ENCODE measurements at places on chromosomes 4 and X. TPM values are rescaled to one million over a fixed set of nuclear protein-coding genes. Genes with fewer than 3 reads are reported as not detected.
A peak's percentile ranks its signal among the peaks of the same experiment; 100 is the strongest.

DNA sequence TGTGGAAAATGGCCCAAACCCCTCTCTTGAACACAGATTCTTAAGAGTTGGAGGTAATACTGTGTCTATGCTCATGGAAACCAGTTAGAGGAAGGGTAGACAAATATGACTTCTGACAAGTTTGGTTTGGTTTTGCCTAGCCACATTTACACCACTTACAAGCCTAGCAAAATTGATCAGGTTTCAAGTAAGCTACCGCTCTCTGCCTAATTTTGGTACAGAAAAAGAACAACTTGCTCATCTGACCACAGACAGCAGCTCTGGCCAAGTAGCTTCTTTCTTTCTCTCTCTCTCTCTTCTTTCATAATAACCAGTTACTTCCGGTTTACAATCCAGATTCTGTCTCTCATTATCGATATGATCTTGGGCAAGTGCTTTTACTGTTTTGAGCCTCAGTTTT lies 260.0 kb downstream of the GLUD2 start:
- DNase-seq: no peak

- DNase-seq: peak; percentile 42
These were observed 36.5 kb downstream of the ERVMER34-1 start for GRCh38 chr4:52714597-52715254.

DNA sequence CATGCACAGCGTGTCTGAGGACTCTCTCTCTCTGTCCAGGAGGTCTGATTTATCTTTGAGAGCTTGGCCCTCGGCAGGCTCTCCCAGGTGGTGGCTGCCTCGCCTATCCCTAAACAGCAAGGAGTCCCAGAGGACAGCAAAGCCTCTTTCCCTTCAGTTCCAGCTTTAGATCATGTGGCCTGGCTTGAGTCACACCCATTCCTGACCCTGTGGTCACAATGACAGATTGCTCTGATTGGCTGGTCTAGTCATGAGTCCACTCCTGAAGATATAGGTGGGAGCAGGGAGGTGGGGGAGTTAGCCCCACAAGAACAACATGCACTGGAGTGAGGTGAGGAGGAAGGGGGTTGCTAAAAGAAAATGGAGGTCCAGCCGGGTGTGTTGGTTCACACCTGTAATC lies 12.1 kb upstream of the PORCN start:
- DNase-seq: no peak

GPC4 gene
- total RNA-seq: not detected

SLC6A14 gene
- not detected for total RNA-seq

SH3D19 gene
- not detected for total RNA-seq
